ENCODE measurements at places on chromosomes 6 and 20. TPM values are rescaled to one million over a fixed set of nuclear protein-coding genes. Genes with fewer than 3 reads are reported as not detected.

Gene MATN4
- not detected for total RNA-seq

DNA sequence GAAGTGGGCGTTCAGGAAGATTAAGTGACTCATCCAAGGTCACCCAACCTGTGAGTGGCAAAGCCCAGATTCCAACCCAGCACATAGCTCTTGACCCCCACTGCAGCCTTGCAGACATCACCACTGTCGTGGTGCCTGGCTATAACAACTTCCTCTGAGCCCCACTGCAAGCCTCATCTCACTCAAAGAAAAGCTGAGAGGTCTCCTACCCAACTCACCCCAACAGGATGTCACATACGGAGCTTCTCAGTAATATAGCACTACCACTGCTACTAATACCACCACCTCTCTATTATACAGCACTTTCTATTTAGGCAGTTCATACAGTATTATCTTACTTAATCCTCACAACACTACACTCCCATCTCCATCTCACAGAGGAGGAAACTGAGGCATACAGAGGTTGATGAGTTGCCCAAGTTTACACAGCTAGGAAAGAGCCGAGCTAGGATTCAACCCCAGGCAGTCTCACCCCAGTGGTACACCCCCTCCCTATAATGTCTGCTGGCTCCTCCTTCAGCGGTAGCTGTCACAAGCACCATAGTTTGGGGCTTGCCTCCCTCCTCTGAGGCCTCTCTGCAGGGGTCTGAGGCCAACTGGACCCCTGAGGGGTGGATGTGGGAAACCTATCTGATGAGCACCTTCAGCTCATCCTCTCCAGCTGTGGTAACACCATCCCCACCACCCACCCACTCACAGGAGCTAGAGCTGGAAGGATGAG, 19.5 kb downstream of the TFEB start:
- DNase-seq = no peak

Gene FBXO30
- total RNA-seq = 8.1 TPM

DNA sequence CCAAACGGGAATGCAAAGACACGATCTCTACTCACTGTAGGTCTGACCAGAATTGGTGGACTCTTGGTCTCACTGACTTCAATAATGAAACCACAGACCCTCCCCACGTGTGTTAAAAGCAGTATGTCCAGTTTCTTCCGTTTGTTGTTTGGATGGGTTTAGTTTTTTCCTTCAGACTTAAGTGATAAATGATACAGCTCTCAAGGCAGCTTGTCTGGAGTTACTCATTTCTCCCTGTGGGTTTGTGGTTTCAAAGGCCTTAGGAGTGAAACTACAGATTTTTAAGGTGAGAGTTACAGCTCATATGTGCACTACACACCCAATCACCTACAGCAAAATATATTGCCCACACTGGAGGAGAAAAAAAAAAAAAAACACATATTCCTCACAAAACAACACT, 86.7 kb upstream of the STMND1 start:
- no peak for DNase-seq

GRCh38 chr20:57509665-57510237, 15.2 kb downstream of the CTCFL start:
- DNase-seq = no peak

Gene XKR7
- total RNA-seq = not detected

All from mesenteric fat pad (tissue), 1 donor.